ENCODE measurements at places on chromosomes 5 and 9.

GRCh38 chr9:132489536-132489935 is 79.5 kb downstream of the CFAP77 start:
- DNase-seq = no peak

DNA sequence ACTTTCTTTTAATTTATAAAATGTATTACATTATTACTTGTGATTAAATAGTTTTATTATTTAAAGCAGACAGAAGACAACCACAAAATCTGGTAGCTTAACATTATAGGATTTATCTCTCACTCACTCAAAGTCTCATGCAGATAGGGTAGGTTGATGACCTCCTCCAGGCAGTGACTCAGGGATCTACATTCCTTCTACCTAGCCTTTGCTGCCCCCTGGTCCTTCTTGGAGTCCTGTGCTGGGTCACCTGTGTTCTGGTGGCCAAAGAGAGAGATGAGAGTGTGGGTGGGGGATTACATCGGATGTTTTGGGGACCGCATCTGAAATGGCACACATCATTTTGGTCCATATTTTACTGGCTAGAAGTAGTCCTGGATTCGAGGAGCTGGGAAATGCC is 95.7 kb upstream of the CTSL start:
- no peak for DNase-seq

- no peak for DNase-seq
These were observed 51.0 kb downstream of the MTAP start for GRCh38 chr9:21853414-21853813.

DNA sequence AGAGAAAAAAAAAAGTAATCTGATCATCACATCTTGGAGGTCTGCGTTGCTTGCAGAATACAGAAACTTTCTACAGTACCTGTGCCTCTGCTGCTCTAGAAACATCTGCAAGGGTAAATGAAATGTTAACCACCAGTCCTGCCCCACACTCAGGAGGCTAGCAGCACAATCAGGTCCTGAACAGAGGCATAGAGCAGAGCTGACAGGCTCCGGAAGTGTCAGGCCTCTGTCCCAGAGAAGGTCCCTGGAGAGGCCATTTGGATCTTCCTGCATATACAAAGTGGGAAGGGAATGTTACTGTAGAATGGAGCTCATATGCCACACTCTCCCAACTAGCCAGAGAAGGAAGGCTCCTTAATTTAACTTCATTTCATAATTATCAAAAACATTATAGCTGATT is 7.2 kb downstream of the NRG2 start:
- no peak for DNase-seq

DNA sequence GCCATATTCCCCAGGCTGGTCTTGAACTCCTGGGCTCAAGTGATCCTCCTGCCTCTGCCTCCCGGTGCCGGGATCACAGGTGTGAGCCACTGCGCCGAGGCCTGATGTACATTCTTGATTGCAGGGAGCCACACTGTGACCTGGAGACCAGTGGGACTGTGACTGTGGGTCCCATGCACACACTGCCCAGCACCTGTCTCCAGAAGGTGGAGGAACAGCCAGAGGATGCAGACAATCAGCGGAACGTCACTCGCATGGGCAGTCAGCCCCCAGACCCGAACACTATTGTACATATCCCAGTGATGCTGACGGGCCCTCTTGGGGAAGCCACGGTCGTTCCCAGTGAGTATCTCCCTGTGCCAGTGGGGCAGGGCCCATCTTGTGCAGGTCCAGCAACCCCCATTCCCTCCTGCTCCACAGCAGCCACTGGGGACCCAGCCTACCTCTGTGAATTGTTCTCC is 147.3 kb downstream of the CACNA1B start:
- DNase-seq = no peak

DNA sequence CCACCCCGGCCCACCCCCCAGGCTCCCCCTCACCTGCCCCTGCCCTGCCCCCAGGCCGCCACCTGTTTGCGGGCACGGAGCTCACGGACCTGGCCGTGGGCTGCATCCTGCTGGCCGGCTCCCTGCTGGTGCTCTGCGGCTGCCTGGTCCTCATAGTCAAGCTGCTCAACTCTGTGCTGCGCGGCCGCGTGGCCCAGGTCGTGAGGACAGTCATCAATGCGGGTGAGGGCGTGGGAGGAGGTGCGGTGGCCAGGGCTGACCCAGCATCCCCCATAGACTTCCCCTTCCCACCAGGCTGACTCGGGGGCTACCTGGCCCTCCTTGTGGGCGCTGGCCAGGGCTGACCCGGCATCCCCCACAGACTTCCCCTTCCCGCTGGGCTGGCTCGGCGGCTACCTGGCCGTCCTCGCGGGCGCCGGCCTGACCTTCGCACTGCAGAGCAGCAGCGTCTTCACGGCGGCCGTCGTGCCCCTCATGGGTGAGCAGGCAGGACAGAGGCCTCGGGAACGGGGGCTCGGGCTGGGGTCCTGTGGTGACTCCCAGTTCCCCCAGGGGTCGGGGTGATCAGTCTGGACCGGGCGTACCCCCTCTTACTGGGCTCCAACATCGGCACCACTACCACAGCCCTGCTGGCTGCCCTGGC is 3.5 kb downstream of the SLC34A3 start:
- no peak for DNase-seq

GRCh38 chr5:132143148-132143547 is 69.6 kb downstream of the CSF2 start:
- no peak for DNase-seq
